ENCODE measurements at places on chromosomes 6 and 20.
A peak's percentile ranks its signal among the peaks of the same experiment; 100 is the strongest.

DNA sequence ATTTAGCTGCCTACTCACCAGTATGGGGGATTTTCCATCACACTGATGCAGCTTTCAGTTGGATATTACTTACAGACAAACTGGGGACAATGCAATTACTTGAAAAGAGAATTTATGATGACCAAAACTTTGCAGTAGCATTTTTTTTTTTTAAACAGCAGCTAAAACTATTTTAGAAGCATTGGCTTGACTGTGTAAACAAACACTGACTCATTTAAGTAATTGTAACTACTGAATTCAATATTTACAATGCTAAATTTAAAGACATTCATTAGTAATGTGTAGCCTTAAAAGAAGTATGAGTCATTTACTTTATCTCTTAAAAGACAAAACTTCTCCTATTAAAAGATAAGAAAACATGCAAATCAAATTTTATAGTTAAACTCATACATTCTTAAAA lies 295.9 kb upstream of the FERMT1 start:
- DNase-seq = no peak

DNA sequence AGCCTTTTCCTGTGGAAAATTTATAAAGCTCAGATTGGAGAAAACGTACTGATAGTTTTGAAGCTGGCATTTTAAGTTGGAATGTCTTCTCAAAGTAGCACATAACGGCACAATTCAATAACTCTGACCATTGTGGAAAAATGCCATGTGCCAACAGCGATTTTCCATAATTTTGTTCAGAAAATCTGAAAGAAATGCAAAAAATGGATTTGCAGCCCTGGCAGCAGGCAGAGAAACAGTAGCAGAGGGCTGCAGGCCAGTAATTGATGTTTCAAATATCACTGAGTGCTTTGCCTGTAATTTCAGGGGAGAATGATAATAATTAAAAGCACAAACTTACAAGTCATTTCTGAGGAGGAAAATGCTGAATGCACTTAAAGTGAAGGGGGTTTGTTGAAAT lies 507.4 kb downstream of the MAFB start:
- DNase-seq = no peak

- no peak for DNase-seq
Measured at GRCh38 chr6:145070791-145071190, 664.5 kb downstream of the EPM2A start.

- DNase-seq = no peak
Measured at GRCh38 chr6:54899986-54900385, 53.4 kb downstream of the FAM83B start.

GRCh38 chr20:31759836-31760518 lies 20.9 kb downstream of the TPX2 start:
- DNase-seq = no peak

DNA sequence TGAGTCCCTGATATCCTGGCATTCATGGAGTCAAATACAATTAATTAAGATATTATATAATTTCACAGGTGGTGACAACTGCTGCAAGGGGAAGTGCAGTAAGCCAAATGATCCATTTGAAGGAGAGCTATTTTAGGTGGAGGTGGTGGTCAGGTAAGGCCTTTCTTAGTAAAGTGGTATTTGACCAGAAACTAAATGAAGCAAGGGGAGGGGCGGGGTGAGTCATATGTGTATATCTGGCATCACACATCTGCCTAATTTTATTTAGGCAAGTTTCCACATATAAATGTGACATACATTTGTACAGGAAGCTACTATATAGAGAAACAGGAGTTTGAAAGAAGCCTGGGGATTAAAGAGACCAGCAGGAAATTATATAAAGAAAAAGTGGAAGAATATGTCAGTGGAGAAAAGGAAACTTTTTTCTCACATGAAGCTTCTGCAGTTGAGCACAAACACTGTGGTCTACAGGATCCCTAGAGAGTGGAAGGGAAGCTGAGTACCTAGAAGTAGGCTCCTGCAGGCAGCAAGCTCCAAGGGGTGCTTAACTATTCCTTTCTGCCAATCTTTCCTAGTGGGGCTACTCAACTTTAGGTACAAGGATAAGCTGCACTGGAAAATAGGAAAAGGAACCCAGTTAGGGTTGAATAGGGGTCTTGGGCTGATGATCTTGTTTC lies 99.6 kb downstream of the OGFRL1 start:
- no peak for DNase-seq

GRCh38 chr6:41200901-41201763 lies at the start of gene TREML2:
Gene TREML2, minus strand, starts transcription at chr6:41201149. Its CDS starts 141 bp downstream, at chr6:41201008.
- DNase-seq = no peak

DNA sequence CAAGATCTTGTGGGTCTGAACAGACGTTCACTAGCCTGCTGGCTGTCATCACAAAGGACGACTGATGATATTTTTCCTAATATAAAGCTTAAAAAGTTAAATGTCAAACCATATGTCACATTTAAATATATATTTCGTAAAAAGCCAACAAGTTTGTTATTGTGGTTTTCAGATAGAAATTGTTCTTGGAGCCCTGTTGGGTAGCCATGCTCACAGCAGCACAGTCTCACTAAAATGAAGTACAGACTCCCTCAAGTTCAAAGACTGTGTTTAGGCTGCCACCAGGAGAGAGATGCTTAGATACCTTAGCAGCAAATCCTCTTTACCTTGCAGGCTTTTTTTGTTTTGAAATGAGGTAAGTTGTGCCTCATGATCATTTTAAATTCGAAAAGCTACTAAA lies 17.8 kb downstream of the EEF1E1 start:
- DNase-seq = no peak

GRCh38 chr20:13665709-13666395 lies 27.1 kb upstream of the TASP1 start:
- no peak for DNase-seq

GRCh38 chr6:75824160-75824559 lies 75.1 kb downstream of the MYO6 start:
- no peak for DNase-seq

GRCh38 chr6:126433927-126434326 lies 94.0 kb downstream of the CENPW start:
- DNase-seq = no peak

GRCh38 chr20:18019068-18019467 lies 38.6 kb downstream of the OVOL2 start:
- DNase-seq = peak; percentile 35

GRCh38 chr6:22883061-22883717 lies 313.8 kb downstream of the HDGFL1 start:
- no peak for DNase-seq

DNA sequence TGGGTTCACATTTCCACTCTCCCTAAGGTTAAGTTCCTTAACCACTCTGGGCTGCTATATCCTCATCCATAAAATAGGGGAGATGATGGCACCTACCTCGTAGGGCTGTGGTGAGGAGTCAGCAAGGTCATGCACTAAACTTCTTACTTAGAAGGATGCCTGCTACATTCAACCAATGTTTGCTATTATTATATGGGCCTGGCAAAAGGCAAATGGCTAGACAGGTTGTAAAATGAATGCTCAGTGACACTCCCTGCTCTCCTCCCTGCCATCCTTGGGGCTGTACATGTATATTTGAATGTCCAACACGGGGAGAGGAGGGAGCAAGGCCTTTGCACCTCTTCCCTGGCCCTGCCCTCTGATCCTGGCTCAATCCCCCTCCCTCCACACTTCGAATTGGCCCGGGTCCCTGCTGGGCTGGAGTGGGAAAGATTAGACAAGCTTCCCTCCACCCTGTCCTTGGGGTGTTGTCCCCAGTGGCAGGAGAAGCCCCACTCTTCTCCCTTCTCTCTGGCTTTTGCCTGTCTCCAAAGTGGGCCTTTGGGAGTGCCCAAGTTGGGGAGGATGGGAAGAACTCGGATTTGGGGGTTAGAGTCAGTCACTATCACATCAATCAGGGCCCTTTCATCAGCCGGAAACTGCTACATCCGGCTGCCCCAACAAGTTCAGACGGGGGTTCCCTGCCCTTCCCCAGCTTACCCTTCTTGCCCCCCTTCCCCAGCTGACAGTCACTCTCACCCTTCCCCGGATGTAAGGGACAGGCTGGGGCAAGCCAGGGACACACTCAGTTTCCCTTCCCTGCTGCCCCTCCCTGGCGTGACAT lies 36.3 kb upstream of the VEGFA start:
- DNase-seq = no peak

DNA sequence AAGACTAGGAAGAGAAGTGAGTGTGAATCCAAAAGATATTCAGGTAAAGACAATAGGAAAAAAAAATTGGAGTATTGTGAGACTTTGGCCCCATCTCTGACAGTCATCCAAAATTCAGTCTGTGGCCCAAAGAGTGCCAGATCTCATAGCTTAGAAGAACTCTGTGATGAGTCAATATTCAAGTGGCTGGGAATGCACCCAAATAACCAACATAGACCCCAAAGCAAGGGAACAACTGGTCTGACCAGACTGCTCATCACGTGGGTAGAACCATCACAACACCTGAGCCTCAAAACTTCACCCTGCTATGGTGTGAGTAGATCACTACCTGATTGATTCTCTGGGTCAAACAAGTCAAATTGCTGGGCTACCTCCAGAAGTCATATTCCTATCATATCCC lies 51.1 kb upstream of the TRDN start:
- DNase-seq = no peak

DNA sequence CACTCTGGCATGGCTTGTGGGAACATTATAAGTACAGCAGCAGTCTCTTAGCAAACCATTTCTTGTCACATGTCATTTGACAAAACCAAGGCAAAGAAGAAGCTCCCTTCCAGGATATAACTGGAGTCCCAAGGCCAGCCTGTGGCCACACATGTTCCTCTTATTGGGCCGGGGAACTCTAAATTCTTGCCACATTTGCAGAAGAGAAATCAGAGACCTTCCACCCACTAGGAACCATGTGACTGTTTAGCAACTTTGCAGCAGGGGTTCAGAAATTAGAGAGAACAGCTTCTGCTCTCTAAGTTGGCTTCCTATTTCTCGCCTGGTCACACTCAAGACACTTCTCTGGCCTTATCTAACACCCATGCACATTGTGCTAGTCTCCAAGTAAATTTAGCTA lies 20.4 kb upstream of the MEP1A start:
- DNase-seq = no peak

DNA sequence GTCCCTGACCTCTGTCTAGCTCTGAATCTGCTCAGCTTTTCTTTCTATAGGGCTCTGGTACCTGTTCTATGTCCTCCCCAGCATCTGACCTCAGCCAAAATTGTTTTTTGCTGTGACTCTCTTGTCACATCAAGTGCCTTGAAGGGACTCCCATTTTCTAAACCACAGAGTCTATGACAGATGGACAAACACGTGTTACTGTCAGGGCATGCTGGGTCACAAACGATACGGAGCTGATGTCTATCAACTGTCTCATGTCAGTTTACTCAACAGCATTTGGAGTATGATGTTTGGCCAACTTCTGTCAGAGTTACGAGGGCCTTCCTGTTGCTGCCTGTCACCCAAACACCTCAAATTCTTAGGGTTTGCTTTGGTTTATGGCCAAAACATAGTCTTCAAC lies 20.5 kb downstream of the ID4 start:
- DNase-seq = no peak

DNA sequence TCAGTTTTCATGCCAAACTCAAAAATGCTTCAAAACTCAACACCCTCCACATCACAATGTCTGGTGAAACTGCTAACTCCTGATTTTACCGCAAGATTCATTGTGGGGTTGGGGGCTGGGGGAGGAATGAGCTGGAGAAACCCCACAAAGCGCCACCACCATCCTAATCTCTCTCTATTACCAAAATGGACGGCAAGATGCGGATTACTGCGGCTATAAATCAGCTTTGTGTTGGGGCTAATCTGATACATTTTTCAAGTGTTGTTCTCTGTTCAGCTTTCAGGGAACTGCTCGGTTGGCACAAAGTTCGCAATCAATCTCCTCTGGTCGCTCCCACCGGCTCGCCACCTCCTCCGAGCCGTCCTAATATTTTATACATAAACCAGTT lies 83.7 kb downstream of the TMEM242 start:
- no peak for DNase-seq

DNA sequence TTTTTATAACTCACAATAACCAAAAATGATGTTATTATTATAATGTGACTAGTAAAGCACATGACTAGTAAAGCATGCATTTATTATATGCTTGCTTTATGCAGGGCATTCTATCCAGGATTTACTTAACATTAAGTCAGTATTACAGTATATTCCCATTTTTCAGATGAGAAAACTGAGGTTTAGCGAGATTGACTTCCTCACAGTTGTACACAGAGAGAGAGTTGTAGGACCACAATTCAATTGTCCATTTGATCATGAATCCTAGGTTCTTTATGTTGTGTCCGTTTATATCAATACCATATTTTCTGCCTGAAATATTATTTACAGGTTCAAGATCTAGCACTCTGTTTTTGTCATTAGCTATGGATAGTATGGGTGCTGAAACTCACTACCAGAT lies 301.5 kb downstream of the PRL start:
- DNase-seq = no peak

GRCh38 chr6:81694207-81694606 lies 58.3 kb downstream of the TENT5A start:
- DNase-seq = no peak

GRCh38 chr20:18832546-18833200 lies 19.1 kb downstream of the SCP2D1 start:
- DNase-seq = no peak

- DNase-seq = no peak
Measured at GRCh38 chr20:2760952-2761305, 39.5 kb downstream of the CPXM1 start.

DNA sequence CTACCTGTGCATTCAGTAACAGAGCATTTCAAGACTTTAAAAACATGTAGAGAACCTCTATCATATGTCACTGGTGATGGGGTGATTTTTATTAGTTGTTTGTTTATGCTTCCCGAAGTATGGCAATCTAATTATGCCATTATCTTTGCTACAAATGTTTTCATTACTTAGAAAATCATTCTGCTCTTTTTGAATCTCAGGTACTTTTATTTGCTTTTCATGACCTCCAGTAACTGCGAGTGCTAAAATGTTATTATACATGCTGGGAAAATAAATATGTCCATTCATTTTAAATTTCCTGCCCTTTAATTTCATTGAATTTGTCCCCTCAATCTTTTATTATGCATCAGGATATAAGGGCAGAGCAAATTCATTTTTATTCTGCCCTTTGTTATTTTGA lies 515.7 kb downstream of the NKAIN2 start:
- DNase-seq = no peak

GRCh38 chr20:41052742-41053419 lies 24.3 kb downstream of the TOP1 start:
- DNase-seq = no peak

DNA sequence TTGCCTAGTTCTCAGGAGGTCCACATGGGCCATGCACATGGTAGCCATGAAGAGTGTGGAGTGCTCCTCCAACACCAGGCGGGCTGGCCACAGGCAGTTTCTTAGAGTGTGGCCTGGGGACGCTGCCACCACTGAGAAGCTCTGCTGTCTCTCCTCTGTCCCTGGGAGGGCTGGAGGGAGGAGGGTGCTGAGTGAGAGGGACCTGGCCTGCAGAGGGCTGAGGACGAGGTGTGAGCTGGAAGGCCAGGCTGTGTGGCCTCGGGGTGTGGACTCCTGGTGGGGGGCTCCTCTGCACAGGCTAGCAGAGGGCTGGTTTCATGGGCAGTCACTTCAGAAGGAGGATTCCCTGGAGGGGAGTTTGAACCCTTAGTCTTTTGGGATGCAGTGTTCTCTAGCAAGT lies 39.7 kb downstream of the SYNJ2 start:
- DNase-seq = no peak
